ENCODE measurements at places on chromosomes 1 and 21.

- DNase-seq, result no peak
Measured at GRCh38 chr1:77014073-77014788, 147.0 kb downstream of the ST6GALNAC5 start.

DNA sequence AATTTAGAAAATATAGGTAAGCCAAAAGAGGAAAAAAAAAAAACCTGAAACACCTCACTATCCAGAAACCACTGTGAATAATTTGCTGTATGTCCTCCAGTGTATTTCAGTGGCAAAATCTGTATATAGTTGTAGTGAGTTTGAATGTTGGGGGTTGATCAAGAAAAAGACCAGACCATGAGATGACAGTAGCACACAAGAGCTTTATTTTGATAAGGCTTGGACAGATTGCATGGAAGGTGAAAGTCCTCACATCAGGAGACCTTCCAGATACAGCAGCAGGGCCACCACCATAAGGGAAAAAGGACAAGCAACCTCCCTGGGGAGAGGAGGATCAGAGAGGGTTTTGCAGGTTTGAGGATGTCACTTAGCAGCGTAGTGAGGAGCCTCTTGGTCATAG is 16.2 kb upstream of the C1orf115 start:
- DNase-seq, result no peak

DNA sequence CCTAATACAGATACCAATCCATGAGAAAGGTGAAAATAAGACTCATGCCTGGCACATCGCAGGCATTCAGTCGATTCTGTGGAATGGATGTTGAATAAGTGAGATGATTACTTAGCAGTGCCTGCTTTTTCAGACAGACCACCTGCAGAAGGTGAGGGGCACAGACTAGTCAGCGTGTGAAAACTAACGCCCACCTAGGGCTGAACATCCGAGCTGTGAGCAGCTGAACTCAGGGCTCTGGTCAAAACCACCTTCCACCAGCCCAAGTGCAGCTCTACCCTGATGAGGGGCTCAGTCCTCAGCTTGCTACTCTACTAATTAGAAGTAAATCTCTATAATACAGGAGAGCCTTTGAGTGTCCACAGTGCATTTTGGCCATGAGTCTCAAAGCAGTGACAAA is 32.5 kb downstream of the LMX1A start:
- no peak for DNase-seq

GRCh38 chr1:184606786-184607185 is 147.9 kb downstream of the EDEM3 start:
- DNase-seq, result no peak

DNA sequence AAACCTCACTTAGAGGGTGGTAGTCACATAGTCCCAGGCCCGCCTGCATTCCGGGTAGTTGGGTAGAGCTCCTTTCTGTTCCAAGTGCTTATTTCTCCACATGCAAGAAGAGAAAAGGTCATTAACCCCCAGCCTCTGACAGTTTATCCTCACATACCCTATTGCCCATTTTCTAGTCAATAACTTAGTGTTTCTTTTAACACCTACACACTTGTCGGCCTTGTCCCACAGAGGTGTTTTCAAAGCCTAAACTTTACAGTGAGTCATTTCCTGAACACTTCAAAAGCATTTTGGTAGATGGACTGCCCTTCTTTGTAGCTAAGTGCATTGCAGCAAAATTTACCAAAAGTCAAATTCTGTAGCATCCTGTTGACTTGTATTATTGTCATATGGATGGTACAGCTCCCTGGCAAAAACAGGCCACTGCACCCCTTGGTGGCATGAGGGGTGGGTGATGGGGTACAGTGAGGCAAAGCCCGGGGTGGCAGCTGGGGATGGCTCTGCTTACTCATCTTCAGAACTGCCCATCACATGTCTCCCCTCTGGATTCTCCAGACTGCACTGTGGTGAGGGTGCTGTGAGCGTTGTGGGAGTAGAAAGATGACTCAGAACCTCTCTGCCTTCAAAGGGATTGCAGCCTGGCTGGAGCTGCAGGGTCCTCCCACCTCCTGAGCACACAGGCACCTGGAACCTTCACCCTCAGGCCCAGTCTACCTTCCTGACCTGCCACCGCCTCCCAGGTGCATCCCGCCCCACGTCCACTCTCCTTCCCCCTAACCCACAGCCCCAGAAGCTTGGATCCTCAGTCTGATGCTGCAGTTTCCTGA is 45.8 kb upstream of the DMRTB1 start:
- DNase-seq, result peak; percentile 25

- no peak for DNase-seq
Measured at GRCh38 chr1:223228931-223229528, 86.0 kb upstream of the TLR5 start.
